NCI-H1417 treated with DMSO at 0.1 percent for 48 hours (cell line): ENCODE measurements at places on chromosomes 5 and 9.

GRCh38 chr5:139908749-139909148 lies 113.1 kb downstream of the PSD2 start:
- no peak for DNase-seq

- no peak for DNase-seq
Measured at GRCh38 chr9:137988701-137989100, 111.1 kb downstream of the CACNA1B start.

GRCh38 chr9:93023521-93023815 lies 35.0 kb upstream of the SUSD3 start:
- no peak for DNase-seq

- no peak for DNase-seq
Measured at GRCh38 chr5:139296862-139297326, 3.4 kb downstream of the MATR3 start.

- DNase-seq = no peak
Measured at GRCh38 chr5:94314460-94315131, 303.8 kb downstream of the KIAA0825 start.

GRCh38 chr9:128419061-128419925 lies 1.4 kb upstream of the CERCAM start:
- DNase-seq = no peak

GRCh38 chr9:35859990-35860339 lies 10.2 kb downstream of the OR13J1 start:
- no peak for DNase-seq
